ENCODE measurements at places on chromosomes 12 and 14.

GRCh38 chr12:89185889-89186288 is 166.4 kb downstream of the DUSP6 start:
- no peak for DNase-seq

GRCh38 chr14:72525087-72525915 is 368.6 kb downstream of the DPF3 start:
- DNase-seq, result no peak

GRCh38 chr12:50924131-50924438 is 28.3 kb upstream of the HIGD1C start:
- DNase-seq, result no peak

DNA sequence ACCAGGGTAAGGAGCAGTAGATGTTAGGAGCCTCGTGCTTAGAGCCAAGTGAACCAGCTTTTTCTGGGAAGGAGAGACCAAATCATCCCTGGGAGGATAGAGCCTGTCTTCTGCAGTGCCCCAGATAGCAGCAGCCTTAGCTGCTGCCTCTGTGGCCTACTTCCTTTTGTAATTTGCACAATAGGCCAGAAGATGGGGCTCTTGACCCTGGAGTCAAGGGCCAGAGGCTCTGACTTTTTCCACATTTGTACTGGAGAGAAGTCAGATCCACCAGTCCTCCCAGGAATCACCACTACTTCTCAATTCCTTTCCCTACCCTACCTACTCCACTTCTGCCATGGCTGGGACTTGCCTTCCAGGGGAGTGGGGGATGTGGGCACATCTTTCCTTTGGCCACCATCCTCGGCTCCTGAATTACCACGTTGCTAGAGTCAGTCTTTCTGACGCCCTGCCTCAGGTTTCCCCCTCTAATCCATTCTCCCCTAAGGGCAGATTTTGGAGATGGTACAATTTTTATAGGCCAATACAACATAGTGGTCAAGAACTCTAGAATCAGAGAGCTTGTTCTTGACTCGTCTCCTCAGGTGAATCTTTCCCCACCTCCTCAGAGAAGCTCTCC is 3.3 kb upstream of the SLC4A8 start:
- DNase-seq, result peak; percentile 65

GRCh38 chr12:47891356-47891755 is 13.4 kb downstream of the VDR start:
- no peak for DNase-seq

- no peak for DNase-seq
Measured at GRCh38 chr14:35849122-35849521, 23.0 kb downstream of the BRMS1L start.

Data from Daoy (cell line).